Small intestine (tissue), 16 donors: ENCODE measurements at places on chromosomes 11 and 22. TPM values are rescaled to one million over a fixed set of nuclear protein-coding genes. Genes with fewer than 3 reads are reported as not detected.

GRCh38 chr11:13907678-13908077 lies 54.8 kb upstream of the SPON1 start:
- no peak for DNase-seq
- no peaks in the 10 kb centered on the region for H3K36me3 ChIP-seq
- H3K4me1 ChIP-seq = no peaks in the 10 kb centered on the region
- no peak overlapping the region for H3K4me3 ChIP-seq
- H3K27me3 ChIP-seq = no peaks in the 10 kb centered on the region

DNA sequence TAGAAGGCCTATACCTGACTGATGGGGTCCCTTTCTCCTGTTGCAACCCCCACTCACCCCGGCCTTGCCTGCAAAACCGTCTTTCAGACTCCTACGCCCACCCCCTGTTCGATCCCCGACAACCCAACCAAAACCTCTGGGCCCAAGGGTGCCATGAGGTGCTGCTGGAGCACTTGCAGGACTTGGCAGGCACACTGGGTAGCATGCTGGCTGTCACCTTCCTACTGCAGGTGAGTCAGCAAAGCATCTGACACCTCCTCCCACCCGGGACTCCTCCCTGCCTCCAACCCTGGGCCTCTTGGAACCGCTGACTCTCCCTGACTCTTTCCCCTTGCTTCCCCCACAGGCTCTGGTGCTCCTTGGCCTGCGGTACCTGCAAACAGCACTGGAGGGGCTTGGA lies 1.2 kb downstream of the ROM1 start:
- DNase-seq = peak; percentile 75
- no peak overlapping the region for H3K4me3 ChIP-seq
- peaks cover 8% of the 10 kb centered on the region for H3K4me1 ChIP-seq
- no peaks in the 10 kb centered on the region for H3K36me3 ChIP-seq
- H3K27me3 ChIP-seq = no peaks in the 10 kb centered on the region

TPBGL gene
- not detected for polyA plus RNA-seq

DNA sequence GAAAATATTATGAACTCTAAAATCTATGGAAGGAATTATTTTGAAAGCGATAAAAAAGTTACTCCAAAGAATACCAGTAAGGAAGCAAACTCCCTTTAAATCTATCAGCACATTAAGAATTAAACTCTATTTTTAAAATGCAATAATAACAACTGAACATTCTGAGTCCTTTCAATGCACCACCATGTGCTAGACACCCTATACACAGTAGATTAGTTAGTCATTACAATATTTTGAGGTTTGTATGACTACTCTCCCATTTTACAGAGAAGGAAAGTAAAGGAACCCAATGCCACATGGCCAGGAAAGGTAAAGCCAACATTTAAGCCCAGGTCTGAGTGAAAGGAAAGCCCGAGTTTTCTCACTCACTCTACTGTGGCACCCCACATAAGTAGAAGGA lies 17.7 kb downstream of the JAML start:
- H3K27ac ChIP-seq = no peak overlapping the region
- H3K27me3 ChIP-seq = no peaks in the 10 kb centered on the region
- H3K4me1 ChIP-seq = peaks cover 15% of the 10 kb centered on the region

DNA sequence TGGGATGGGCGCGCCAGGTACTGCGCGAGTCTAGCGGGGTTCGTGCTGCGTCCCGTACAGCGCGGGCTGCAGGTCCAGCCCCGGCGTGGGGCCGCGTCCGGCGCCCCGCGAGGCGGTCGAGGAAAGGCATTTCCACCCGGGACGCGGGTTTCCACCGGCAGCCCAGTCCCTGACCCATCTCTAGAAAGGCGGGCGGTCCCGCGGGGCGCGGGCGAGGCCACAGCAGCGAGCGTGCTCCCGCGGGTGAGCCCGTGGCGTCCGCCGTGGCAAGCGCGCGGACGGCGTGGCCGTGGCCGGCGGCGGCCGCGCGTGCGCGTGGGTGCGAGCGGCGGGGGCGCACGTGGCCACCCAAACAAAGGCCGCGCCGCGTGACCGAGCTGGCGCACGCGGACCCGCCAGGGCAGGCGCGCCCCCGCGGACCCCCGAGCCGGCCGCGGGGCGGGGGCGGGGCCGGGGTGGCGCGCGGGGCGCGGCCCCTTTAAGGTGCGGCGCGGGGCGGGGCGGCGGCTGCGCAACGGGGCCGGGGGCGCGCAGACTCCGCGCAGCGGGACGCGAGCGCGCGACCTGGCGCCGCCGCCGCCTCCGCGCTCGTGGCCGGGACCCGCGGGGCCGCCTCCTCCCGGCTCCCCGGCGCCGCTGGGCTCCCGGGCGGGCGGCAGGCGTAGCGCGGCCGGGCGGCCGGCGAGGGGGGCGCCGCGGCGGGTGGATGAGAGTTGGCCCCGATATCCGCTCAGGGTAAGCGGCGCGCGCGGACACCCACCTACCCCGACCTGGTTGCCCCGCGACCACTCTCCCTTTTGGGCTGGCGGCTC lies 39.3 kb upstream of the CELSR1 start:
- H3K27me3 ChIP-seq = no peaks in the 10 kb centered on the region
- H3K4me3 ChIP-seq = peak overlapping the region; percentile 73
- H3K27ac ChIP-seq = peak overlapping the region; percentile 84
- H3K36me3 ChIP-seq = peaks cover 10% of the 10 kb centered on the region
- H3K4me1 ChIP-seq = peaks cover 7% of the 10 kb centered on the region
- peak; percentile 74 for DNase-seq

LRRC10B gene
- polyA plus RNA-seq = 2.6 TPM

DNA sequence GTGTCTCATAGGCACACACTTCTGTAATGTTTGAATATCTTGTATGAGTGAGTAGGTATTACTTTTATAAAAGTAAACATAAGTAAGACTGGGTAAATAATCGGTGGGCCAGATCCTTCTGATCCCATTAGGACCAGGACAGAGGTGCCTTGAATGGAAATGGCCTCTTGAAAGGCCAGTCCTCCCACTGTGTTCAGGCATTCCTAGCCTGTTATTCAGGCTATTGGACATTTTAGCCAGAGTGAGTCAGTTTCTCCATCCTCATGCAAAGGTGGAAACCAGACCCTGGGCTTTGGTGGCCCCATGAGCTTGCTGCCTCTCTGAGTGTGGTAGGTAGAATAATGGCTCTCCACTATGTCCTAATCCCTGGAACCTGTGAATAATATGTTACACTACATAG lies 34.4 kb downstream of the C11orf96 start:
- H3K27me3 ChIP-seq = no peaks in the 10 kb centered on the region
- no peak for DNase-seq
- H3K4me1 ChIP-seq = no peaks in the 10 kb centered on the region
- no peak overlapping the region for H3K4me3 ChIP-seq
- H3K36me3 ChIP-seq = no peaks in the 10 kb centered on the region
- H3K27ac ChIP-seq = no peak overlapping the region

- no peaks in the 10 kb centered on the region for H3K27me3 ChIP-seq
- H3K27ac ChIP-seq = no peak overlapping the region
- DNase-seq = peak; percentile 65
- H3K4me3 ChIP-seq = no peak overlapping the region
- no peaks in the 10 kb centered on the region for H3K4me1 ChIP-seq
These were observed 29.0 kb upstream of the NAP1L4 start for GRCh38 chr11:3021125-3021524.

DNA sequence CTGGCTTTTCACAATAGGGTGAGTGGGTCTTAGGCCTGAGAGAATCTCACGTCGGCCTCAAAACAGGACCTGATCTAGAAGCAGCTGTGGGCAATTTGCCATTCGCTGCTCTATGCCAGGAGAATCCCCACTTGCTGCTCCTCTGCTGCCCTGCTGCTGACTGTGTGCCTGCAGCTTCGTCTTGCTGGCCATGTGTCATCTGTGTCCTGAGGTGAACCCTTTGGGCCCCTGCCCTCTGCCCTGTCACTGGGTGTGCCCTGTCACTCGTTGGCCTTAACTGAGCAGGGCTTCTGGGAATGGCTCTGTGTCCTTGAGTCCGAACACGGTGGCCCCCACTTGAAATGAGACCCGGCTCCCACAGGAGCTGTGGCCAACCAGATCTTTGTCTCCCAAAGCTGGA lies 6.2 kb downstream of the NAA40 start:
- no peaks in the 10 kb centered on the region for H3K4me1 ChIP-seq
- H3K4me3 ChIP-seq = no peak overlapping the region
- H3K36me3 ChIP-seq = peaks cover 38% of the 10 kb centered on the region

DNA sequence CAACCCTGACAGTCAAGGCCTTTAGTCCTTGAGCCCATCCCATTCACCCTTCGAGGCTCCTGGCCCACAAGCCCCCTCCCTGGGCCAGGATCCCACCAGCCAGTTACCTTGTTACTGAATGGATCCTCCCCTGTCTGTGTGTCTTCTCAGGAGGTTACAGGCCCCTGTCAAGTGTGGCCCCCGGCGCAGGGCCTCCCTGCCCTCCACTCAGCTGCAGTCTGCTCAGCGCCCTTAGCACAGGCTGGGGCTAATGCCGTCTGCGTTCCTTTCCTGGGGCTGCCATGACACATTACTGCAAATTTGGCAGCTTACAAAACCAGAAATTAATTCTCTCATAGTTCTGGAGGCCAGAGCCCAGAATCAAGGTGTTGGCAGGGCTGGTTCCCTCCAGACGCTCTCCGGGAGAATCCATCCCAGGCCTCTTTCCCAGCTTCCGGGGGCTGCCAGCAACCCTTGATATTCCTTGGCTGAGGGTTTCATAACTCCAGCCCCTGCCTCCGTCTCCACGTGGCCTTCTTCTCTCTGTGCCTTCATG lies 9.4 kb upstream of the SYT12 start:
- H3K27ac ChIP-seq = no peak overlapping the region
- no peaks in the 10 kb centered on the region for H3K27me3 ChIP-seq
- DNase-seq = no peak
- no peaks in the 10 kb centered on the region for H3K4me1 ChIP-seq
- H3K4me3 ChIP-seq = no peak overlapping the region
- H3K36me3 ChIP-seq = no peaks in the 10 kb centered on the region

GRCh38 chr22:39646398-39647063 lies 76.0 kb downstream of the CACNA1I start:
- no peak for DNase-seq
- H3K36me3 ChIP-seq = no peaks in the 10 kb centered on the region
- no peak overlapping the region for H3K27ac ChIP-seq
- H3K27me3 ChIP-seq = no peaks in the 10 kb centered on the region
- H3K4me1 ChIP-seq = no peaks in the 10 kb centered on the region
- no peak overlapping the region for H3K4me3 ChIP-seq

HEPHL1 gene
- polyA plus RNA-seq = 0.74 TPM

DDI1 gene
- polyA plus RNA-seq = not detected

- H3K36me3 ChIP-seq = no peaks in the 10 kb centered on the region
- no peaks in the 10 kb centered on the region for H3K27me3 ChIP-seq
- H3K4me3 ChIP-seq = no peak overlapping the region
- no peak overlapping the region for H3K27ac ChIP-seq
- DNase-seq = no peak
- H3K4me1 ChIP-seq = no peaks in the 10 kb centered on the region
These were observed 103.2 kb upstream of the ANO3 start for GRCh38 chr11:26228778-26229177.

SSTR3 gene
- not detected for polyA plus RNA-seq

TBX1 gene
- 1.1 TPM for polyA plus RNA-seq

GRCh38 chr11:46380340-46381047 lies 975 bp upstream of the MDK start:
- DNase-seq = peak; percentile 84
- H3K4me1 ChIP-seq = no peaks in the 10 kb centered on the region
- peak overlapping the region; percentile 78 for H3K27ac ChIP-seq
- no peaks in the 10 kb centered on the region for H3K27me3 ChIP-seq
- peak overlapping the region; percentile 79 for H3K4me3 ChIP-seq
- peaks cover 52% of the 10 kb centered on the region for H3K36me3 ChIP-seq

E2F8 gene
- polyA plus RNA-seq = 0.45 TPM

DNA sequence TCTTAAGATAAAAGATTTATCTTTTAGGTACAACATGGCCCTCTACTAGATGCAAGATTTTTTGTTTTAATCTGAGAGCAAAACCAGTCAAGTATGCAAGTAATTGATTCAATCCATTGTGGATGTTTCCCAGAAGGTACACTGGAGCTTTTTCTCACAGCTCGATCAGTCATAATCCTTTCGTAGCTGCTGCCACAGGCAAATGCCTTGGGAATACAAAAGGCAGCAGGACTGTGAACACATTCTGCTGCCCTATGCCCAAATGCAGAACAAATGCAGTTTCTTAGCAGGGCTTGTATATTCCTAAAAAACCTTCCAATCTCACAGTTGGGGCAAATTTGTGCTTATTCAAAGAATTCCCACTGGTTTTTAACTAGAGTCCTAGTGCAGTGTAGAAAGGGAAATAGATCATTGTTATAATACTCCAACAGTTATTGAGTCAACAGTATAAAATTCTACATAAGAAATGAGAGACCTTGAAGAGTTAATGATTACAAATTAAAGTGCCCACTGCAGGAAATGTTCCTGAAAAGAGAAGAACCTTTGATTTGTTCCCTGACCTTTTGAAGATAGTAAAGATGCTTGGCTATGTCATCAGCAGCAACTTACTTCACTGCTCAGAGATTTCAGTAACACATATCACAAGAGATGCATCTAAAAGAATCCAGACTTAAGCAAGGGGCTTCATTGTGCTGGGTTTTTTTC lies 14.1 kb downstream of the LPXN start:
- H3K36me3 ChIP-seq = no peaks in the 10 kb centered on the region
- no peak overlapping the region for H3K4me3 ChIP-seq
- peak; percentile 78 for DNase-seq
- H3K4me1 ChIP-seq = peaks cover 29% of the 10 kb centered on the region
- H3K27me3 ChIP-seq = no peaks in the 10 kb centered on the region
- peak overlapping the region; percentile 25 for H3K27ac ChIP-seq

DNA sequence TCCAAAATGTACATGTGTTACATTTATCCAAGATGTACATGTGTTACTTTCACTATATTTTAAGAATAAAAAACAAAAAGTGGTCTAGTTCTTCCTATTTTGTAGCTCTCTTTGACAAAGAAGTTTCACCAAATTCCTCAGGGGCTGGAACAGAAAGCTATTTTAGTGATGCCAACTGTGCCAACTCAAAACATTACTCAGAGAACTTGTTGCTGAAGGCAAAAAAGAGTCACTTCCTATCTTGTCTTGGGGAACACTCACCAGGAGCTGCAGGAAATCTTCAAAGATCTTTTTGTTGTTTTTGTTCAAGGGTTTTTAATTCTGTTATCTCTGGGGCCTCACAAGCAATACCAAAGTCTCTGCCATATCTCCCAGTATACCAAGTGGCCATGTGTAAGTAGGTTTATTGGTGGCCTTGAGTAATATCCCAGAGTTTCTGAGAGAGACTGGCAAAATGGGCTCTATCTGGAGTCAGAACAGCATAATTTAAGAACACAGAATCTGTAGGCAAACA lies 13.6 kb upstream of the EED start:
- no peak overlapping the region for H3K27ac ChIP-seq
- no peaks in the 10 kb centered on the region for H3K27me3 ChIP-seq
- DNase-seq = no peak
- H3K4me3 ChIP-seq = no peak overlapping the region
- no peaks in the 10 kb centered on the region for H3K4me1 ChIP-seq
- H3K36me3 ChIP-seq = no peaks in the 10 kb centered on the region

APOBEC3G gene
- polyA plus RNA-seq = 1.3 TPM

GRCh38 chr11:115891581-115891980 lies 387.4 kb upstream of the CADM1 start:
- H3K27ac ChIP-seq = no peak overlapping the region
- H3K4me1 ChIP-seq = no peaks in the 10 kb centered on the region
- H3K36me3 ChIP-seq = no peaks in the 10 kb centered on the region
- DNase-seq = no peak
- H3K27me3 ChIP-seq = no peaks in the 10 kb centered on the region

GRCh38 chr22:35477911-35478582 lies 62.6 kb upstream of the RASD2 start:
- H3K27me3 ChIP-seq = no peaks in the 10 kb centered on the region
- peak overlapping the region; percentile 5 for H3K27ac ChIP-seq
- no peak overlapping the region for H3K4me3 ChIP-seq
- no peaks in the 10 kb centered on the region for H3K36me3 ChIP-seq
